ENCODE measurements at places on chromosomes 1 and 21.

DNA sequence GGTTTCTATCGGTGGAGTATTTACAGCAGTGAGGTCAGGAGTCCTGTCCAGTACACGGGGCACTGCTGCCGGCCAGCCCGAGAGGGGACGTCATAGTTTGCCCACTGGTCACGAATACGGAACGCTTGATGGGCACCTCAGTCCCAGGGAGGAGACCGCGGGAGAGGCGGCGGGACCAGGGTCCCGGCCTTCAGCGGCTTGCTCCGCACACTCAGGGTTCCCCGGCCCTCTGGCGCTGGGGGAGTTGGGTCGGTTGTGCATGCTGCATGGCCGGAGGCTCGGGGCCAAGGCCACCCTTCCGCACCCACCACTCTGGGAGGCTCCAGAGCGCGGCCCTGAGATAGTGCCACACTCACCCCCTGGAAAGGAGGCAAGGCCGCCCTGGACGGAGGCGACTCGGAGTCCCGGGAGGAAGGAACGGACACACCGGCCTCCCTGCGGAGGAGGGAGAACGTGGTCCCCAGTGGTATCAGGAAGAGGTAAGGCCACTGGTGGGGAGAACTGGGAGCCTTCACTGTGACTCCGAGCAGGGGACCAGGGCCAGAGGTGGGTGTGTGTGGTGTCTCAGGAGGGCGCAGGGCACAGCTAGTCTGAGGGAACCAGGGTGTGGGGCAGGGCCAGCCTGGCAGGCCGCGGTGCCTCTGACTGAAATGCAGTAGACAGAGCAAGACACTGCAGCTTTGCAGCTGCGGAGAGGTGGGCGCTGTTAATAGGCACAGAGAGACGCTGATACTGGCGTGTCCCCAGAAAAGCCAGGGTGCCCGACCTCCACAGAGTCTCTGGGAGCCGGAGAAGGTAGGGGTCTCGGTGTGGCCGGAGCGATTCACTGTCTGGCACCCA is 28.6 kb upstream of the PRSS38 start:
- DNase-seq = no peak

GRCh38 chr1:43763497-43763973 is 56.2 kb downstream of the ST3GAL3 start:
- DNase-seq = peak; percentile 7

- no peak for DNase-seq
Measured at GRCh38 chr1:201773764-201774163, 55.2 kb upstream of the IPO9 start.

GRCh38 chr1:188402986-188403385 is 1574.2 kb downstream of the PLA2G4A start:
- no peak for DNase-seq

DNA sequence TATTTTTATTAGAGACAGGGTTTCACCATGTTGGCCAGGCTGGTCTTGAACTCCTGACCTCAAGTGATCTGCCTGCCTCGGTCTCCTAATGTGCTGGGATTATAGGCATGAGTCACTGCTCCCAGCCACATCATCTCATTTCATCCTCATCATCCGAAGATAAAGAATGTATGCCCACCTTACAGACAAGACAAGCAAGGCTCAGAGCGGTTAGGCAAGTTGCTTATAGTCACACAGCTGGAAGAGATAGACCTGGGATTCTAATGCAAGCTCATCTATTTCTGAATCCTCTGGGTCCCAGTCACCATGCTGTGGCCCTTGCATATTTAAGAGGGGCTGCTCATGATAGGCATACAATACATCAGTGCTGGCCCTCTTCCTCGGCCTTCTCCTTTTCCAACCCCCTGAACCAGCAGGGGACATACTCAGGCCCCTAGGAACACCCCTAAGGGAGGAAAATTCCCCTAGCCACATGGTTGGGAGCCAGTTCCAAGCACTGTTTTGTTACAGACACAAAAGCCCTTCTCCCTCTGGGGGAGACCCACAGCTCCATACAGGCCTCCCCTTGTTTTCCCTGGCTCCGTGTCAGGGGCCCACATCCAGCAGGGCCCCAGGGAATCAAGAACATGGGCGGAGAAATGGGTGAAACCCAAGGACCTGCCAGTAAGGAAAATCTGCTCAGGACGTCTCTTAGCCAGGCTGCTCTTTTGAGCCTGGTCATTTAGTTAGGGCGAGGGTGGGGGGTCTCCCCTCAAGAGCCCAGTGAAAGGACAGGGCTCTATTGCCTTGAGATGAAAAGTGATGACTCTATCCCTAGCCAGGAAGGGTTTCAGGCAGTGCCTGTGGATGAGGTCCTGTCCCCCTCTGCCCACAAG is 6.9 kb downstream of the CSRP1 start:
- no peak for DNase-seq

DNA sequence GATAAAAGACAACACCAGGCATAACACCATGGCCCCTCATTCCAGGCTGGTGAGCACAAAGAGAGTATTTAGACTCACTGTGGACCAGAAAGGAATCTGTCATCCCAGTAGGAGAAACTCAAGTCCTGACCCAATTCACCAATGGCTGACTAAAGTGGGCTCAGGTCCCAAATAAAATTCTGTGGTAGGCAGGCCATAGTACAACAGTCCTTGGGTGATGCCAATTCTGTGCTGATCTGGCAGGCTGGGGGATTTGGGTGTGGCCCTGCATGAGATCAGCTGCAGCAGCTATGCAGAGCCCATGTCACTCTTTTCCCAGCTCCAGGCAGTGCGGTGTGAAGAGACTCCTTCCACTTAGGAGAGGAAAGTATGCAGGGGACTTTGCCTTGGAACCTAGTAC is 245.1 kb downstream of the LBR start:
- no peak for DNase-seq

- DNase-seq = no peak
Measured at GRCh38 chr1:53046930-53047329, 15.1 kb upstream of the PODN start.

DNA sequence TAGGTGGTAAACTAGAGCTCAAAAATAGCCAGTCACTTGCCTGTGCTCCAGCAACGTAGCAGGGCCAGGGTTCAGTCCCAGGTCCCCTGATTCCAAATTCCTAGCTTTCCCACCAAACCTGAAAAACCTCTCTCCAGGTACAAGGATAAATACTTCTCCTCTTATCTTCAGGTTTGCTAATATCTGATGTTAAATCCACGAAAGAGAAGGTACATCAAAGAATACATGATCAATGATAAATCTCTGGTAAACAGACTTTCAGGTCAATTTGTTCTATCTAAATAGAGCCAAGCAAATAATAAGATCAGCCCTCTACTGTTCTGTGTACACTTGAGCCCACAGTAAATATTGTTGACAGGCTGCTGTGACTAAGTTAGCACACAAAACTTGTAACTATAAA is 52.1 kb upstream of the AKT3 start:
- no peak for DNase-seq

DNA sequence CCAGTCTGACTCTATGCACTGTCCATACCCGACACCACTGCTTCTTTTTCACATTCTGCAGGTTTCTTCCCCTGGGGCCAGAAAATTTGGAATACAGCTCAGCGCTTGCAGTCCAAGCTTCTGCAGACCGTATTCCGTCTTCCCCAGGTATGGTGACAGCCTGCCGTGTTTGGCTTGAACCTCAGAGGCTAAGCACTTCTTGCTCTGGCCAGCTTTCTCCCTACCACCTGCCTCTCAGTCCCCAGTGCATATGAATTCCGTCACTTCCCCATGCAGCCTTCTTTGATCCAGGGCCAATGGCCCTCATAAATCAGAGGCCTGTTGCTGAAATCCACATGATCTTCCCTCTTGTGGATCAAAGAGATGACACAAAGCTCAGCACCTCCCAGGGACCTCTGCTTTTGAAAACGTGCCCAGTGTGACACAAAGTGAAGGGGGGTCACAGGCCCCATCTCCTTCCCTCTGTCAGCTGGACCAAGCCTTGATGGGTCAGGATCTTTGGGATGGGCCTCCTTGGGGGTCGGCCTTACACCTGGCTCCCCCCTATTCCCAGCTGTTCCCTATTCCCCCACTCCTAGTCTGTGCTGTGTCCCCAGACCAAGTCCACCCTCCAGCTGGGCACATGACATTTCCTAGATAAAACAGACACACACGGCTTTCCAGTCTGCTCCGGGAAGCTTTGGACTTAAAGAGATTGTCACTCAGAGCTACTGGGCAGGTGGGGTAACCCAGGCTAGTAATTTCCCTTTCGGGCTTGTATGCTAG is 66.6 kb downstream of the HMGB4 start:
- DNase-seq = no peak

DNA sequence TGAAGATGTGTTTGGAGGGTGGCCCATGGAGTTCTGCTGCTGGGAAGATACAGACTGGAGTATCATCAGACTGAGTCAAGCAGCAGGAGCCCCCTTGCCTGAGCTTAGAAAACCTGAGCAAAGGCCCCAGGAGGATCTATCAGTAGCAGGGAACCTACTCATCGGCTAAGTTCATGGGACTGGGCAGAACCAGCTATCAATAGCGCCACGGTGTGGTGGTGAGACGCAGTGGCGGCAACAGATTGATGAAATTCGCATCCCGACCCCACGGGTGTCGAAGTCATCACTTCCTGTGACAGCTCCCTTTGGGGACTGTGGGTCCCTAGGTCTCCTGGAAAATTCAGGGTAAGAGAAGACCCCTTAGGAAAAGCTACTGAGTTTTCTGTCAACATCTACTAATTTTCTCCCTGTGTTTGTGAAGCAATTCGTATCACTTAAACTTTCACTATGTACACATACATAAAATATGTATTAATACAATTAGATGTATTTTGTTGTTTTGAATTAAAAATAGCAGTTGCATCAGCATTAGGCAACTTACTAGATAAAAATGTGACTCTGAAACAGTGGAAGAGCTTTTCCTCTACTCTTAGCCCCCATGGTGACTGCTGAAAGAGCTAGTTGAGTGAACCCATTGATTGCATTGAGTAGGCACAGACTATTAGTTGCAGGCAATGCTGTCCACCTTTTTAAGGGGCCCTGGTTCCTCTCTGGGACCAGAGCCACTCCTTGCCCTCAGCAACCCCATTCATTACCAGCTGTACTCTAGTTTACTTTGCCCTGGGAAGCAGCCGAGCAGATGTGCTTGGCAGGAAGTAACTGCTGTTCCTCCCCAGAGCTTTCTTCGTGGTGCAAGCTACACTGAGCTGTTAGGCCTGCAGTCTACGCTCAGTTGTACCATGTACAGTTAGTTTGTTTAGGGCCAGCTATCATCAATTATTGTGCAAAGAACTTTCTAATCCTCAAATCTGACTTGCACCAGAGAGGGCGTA is 7.3 kb upstream of the CACNA1S start:
- peak; percentile 68 for DNase-seq

- DNase-seq = peak; percentile 23
Measured at GRCh38 chr1:207867136-207868109, 43.5 kb downstream of the CD34 start.

DNA sequence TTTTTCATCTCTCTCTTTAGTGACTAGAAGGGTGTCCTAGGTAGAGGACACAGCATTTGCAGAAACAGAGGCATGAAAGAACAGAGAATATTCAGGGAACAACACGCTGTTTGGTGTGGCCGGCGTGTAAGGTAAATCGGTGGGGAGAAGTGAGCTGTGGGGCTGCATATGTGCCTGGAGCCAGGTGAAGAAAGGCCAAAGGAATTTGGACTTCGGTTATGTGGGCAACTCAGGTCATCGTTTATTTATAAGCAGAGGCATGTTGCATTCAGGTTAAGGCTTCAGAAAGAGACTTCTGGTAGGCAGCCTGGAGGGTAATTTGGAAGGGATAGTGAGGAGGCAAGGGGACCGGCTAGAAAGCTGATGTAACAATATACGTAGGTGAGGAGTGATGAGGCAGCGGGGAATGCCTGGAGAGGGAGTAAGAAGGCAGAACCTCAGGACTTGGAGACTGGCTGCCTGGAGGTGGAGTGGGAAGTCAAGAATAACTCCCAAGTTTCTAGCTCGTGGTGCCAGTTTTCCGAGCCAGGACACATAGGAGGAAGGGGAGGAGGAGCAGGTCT is 64.1 kb upstream of the ACOT11 start:
- DNase-seq = no peak

DNA sequence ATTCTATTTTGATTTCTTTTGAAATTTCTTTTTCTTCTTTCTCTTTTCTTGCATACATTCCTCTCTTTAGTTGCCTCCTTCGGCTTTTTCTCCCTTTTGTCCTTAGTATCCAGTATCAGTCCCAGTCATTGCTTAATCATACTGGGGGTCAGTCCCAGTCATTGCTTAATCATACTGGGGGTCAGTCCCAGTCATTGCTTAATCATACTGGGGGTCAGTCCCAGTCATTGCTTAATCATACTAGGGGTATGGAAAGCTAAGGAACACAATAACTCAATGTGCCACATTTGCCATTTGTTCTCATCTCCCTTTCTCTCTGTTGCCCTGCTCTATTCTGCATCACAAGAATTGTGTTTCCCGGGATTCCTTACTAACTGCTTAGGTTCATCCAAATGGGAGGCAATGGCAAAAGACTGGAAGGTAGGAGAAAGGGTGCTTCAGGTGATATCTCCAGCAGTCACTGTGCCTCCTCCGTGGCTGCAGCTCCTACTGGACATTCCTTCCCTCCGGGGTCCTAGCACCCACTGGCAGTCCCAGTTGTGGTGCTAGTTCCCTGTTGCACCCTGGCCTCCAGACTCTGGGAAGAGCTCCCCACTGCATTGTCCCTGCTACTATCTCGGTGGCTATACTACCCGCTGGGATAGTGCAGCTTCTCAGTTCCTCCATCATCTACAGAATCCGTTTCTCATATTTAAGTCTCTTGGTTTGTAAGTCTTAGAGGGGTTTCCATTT is 32.6 kb upstream of the LAMC1 start:
- DNase-seq = no peak

DNA sequence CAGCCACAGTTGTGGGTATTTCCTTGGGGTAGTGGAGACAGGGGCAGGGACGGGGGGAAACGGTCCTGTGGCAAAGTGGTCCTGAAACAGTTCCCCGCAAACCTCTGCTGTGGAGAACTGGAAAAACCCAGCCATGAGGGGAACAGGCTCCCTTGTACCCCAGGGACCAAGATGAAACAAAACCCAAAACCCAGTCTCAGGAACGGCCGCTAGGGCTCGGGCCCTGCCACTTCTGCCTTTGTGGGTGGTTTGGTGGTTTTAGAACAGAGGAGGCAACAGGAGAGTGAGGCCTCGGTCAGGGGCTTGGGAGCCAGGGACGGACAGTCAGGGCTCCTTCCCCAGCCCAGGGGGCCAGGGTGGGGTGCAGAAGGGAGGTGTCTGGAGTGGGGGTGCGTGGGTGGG is 24.8 kb upstream of the EDN2 start:
- DNase-seq = no peak

DNA sequence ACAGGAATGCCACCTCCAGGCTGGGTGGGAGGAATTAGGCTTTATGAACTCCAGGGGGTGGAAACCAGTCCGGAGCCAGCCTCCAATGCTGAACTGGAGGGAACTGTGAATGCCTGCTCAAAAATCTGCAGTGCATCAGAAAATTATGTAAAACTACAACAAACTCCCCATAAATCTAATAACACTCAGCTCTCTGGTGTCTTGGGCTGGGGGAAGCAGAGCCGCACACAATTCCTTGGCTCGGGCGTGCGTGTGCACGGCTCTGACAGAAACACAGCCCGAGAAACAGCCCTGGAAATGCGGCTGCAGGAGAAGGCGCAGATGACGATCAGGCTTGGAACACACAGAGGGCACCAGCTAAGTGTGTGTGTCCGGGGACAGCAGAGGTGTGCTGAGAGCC is 127.6 kb upstream of the VAMP3 start:
- DNase-seq = no peak

Measured in CD4-positive, alpha-beta T cell (primary cell).